Natural killer cell (primary cell): ENCODE measurements at places on chromosomes 5 and 9.

- no peak for DNase-seq
Measured at GRCh38 chr5:54212331-54212730, 98.0 kb downstream of the ARL15 start.

GRCh38 chr9:2179567-2179966, 164.4 kb downstream of the SMARCA2 start:
- DNase-seq, result no peak

- DNase-seq, result no peak
Measured at GRCh38 chr5:3131161-3131560, 379.7 kb upstream of the IRX2 start.

GRCh38 chr5:149302641-149303040, 31.0 kb downstream of the AFAP1L1 start:
- DNase-seq, result no peak

DNA sequence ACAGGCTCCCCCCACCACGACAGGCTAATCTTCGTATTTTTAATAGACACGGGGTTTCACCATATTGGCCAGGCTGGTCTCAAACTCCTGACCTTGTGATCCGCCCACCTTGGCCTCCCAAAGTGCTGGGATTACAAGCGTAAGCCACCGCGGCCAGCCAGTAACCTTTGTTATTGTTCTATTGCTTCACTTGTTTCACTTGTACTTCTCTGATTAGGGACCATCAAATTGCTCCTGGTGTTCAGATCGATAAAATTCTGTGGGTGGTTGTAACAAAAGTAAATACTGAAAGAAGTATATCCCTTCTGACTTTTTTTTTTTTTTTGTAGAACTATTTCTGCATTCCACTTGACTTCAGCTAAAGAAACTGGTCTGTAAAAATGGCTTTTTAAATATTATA, 445.5 kb upstream of the CDH10 start:
- no peak for DNase-seq

- DNase-seq, result no peak
Measured at GRCh38 chr9:87519461-87519860, 21.8 kb downstream of the DAPK1 start.

DNA sequence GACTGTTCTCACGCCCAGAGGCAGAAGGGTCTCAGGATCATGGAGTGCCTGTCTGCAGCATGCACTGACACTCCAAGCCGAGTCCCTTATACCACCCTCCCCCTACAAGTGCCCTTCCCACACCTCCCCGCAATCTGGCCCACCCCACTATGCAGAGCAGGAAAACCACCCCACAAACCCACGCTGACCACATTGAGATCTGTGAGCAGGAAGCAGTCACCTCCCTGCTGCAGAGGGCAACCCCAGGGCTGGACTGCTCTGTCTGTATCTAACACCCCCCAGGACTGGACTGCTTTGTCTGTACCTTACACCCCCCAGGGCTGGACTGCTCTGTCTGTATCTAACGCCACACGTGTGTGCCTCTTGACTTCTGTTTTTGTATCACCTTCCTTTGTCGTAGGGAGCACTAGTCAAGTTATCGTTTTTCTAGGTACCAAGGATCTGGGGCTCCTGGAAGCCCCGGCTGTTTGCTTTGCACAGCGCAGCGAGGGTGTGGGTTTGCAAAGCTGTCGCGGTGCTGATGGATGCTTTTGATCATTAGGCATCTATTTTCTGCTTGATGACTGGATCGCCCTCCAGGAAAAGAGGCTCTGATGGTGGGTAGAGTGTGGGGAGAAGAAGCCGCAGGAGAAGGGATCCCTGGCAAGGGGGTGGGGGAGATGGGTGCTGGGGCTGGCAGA, 21.5 kb downstream of the OLFM1 start:
- DNase-seq, result no peak

DNA sequence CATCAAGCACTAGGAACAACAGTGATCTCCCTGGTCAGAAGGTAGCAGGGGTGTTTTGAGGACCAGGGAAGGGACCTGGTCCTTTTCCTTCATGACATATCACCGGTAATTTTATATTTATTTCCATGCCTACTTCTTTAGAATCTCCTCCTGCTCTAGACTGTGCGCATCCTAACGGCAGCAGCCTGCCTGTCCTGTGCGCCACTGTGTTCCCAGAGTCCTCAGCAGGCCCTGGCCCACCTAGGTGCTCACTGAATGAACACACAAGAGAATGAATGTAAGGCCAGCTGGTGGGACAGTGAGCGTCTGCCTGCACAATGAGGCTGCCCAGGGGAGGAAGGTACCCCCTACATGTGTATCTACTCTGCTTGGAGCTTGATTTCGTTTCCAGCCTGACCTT, 51.5 kb downstream of the C5orf15 start:
- DNase-seq, result no peak
